Uterine smooth muscle cell (primary cell): ENCODE measurements at places on chromosomes 13 and 19. TPM values are rescaled to one million over a fixed set of nuclear protein-coding genes. Genes with fewer than 3 reads are reported as not detected.

The KLK2 gene
- total RNA-seq, result 0.22 TPM in 1 of 2 replicates, not detected in the other

The SPART gene
- total RNA-seq, result 117 and 126 TPM in 2 replicates

The CAPN12 gene
- not detected in 2 replicates for total RNA-seq

The SMIM44 gene
- not detected in 2 replicates for total RNA-seq

The THSD8 gene
- total RNA-seq, result 0.22 TPM in 1 of 2 replicates, not detected in the other

The TTC9B gene
- not detected in 2 replicates for total RNA-seq

The FFAR3 gene
- not detected in 2 replicates for total RNA-seq

The C19orf18 gene
- not detected in 2 replicates for total RNA-seq

The TNFSF9 gene
- 0.11 TPM in 1 of 2 replicates, not detected in the other for total RNA-seq
